Anterior cingulate cortex (tissue), 58 donors: ENCODE measurements at places on chromosomes 16 and 17.
A peak's percentile ranks its signal among the peaks of the same experiment; 100 is the strongest.

DNA sequence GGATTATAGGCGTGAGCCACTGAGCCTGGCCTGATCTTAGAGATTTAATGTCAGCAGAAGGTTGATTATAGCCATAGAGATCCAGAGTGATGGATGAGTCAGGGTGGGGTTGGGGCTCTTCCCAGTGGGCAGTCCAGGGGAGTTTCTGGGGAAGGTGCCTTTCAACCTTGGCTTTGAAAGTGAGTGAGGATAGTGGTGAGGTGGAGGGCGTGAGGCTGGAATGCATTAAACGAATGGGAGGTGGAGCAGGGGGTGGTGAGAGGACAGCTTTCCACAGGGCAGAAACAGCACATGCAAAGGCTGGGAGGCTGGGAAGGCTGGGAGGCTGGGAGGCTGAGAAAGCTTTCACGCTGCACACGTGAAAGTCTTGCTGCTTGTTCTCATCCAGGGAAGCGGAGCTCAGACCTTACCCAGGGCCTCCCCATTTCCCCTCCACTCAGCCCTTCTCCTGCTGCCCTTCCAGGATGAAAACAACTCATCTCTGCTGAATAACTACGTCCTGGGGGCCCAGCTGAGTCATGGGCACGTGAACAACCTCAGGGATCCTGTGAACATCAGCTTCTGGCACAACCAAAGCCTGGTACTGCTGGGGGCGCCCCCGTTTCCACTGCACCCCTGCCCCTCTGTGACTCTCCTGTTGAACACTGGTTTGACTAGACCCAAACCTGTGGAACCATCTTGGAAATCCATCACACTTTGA lies 22.3 kb downstream of the ADGRG5 start:
- DNase-seq, result no peak

DNA sequence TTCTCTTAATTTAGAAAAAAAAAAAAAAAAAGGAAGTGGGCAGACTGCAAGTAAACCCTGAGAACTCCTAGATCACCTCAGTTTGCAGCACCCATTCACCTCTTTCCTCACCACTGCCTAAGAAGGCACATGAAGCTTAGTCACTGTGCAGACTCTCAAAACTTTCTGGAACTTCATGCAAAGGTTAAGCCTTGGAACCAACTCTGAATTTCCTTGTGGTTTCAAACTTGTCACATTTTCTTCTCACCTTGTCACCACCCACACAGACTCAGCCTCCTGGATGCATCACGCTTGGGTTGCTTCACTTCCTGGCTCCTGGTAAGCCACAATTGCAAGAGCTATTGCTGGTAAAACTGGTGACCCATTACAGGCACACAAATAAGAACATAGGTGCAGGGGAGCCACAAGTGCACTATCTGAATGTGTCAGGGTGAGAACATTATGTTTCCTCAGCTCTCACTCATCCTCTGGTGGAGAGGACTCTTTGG lies 15.0 kb upstream of the CPD start:
- no peak for DNase-seq

DNA sequence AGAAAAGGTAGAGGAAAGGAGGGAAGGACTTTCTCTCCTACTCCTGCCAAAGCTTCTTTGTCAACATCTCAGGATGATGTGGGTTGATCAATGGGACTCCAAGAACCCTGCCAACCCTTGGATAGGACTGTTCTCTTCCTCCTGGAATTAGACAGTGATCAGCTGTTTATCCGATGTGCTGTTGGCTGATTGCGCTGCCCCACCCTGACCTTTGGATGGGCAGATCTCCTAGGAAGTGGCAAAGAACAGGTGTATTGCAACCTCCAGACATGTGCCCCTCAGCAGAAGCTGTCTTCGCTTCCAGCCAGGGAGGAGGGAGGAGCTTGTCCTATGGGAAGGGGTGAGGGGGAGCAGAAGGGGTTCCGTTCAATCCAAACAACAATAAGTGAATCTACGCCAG lies 30.5 kb downstream of the SLC5A11 start:
- no peak for DNase-seq

- DNase-seq, result no peak
Measured at GRCh38 chr17:81384929-81385319, 10.3 kb upstream of the BAHCC1 start.

GRCh38 chr16:30700491-30700890 lies 1.5 kb downstream of the SRCAP start:
- no peak for DNase-seq

- no peak for DNase-seq
Measured at GRCh38 chr17:8611137-8611536, 19.4 kb downstream of the MYH10 start.

DNA sequence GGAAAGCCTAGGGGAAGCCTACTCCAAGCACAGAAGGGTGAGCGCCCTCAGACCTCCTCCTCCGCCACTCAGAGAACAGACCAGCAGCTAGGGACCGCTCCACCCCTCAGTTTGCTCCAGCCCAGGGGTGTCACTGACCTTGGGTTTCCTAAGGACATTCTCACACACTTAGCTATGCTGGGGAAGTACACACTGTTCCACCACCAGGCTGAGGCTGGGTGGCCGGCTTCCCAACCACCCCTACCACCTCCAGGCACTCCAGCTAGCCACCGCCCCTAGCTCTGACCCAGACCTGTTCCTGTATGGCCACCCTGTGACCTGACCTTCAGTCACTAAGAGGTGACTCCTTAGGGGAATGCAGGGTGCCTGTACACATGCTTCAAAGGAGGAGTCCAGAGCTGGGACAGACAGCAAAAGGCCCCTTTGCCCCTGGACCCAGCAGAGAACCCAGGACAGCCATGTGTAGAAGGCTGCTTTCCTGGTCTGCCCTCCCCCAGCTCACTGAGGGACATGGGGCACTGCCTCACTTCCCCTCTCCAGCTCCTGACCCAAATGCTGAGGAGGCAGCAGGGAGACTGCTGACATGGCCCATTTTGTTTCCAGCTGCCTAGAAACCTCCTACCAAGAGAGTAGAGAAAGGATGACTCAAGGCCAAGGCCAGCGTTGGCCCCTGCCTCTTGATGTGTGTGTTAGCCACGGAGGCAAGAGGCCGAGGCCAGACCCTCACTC lies 6.7 kb downstream of the HSPB9 start:
- peak; percentile 39 for DNase-seq

DNA sequence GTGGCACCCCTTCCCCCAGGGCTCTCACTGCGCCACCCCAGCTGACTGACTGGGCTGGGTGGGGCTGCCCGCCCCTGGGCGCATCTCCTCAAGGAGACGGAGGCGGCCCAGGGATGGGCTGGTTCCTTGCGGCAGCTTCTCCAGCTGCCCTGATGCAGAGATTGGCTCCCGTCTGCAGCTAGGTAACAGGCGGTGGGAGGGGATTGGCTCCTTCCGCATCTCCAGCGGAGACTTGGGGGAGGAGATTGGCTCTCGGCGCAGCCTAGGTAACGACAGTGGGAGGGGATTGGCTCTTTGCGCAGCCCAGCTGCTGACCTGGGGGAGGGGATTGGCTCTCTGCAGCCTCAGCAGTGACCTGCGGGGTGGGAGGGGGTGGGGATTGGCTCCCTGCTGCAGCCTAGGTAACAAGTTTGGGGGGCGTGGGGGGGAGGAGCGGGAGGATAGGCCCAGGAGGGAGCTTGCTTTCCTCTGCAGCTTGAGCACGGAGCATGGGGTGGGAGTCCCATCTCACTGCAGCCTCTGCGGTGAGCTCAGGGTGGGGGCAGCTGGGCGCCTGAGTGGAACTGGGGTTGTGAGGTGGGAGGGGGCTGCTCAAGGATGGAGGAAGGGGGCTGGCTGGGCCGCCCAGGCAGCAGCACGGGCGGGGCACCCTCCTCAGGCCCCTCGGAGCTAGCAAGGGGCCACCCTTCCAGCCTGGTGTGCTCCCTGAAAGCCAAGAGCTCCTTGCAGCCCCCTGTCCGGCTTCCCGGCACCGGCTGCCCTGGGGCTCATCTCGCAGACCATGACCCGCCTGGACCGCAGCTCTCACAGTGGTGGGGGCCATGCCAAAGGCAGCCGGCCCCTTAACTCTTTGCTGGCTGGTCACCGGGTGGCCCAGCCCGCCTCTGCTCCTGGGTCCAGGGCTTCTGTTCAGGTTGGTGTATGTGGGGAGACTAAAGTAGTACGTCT lies 6.4 kb downstream of the NFE2L1 start:
- DNase-seq, result peak; percentile 52

GRCh38 chr16:85220125-85220839 lies 108.0 kb upstream of the CIBAR2 start:
- peak; percentile 63 for DNase-seq

- DNase-seq, result no peak
Measured at GRCh38 chr17:64992325-64992802, 64.2 kb downstream of the GNA13 start.

- no peak for DNase-seq
Measured at GRCh38 chr17:75308732-75309629, 19.7 kb upstream of the SLC25A19 start.
